ENCODE measurements at places on chromosomes 2 and 18.

- DNase-seq = no peak
Measured at GRCh38 chr2:207725873-207726578, 14.6 kb downstream of the CCNYL1 start.

- no peak for DNase-seq
Measured at GRCh38 chr2:178328037-178328436, 122.9 kb downstream of the PRKRA start.

DNA sequence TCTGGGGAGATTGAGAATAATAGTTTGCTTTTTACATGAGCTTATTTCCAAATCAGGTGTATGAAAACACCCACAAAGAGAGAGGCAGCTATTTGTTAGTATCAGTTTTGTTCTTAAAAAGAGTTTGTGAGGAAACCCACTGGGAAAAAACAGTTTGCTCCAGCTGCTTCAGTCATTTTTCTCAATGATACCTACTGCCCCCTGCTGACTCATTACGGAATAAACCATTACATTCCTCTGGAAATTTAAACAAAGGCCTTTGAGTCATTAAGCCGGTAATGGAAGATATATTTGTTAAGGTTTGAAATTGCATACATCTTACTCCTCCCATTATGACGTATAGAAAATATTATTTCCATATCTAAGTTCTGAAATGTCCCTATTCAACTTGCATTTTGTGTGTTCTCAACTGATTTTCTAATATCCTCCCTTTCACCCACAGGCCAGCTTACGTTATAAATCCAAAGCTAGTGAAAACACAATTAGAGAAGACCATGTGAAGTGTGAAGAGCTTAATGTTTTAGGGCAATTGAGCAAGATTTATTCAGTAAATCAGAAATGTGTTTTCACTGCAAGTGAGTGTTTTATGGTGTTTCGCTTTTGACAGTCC is 761.6 kb downstream of the DSC3 start:
- DNase-seq = no peak

DNA sequence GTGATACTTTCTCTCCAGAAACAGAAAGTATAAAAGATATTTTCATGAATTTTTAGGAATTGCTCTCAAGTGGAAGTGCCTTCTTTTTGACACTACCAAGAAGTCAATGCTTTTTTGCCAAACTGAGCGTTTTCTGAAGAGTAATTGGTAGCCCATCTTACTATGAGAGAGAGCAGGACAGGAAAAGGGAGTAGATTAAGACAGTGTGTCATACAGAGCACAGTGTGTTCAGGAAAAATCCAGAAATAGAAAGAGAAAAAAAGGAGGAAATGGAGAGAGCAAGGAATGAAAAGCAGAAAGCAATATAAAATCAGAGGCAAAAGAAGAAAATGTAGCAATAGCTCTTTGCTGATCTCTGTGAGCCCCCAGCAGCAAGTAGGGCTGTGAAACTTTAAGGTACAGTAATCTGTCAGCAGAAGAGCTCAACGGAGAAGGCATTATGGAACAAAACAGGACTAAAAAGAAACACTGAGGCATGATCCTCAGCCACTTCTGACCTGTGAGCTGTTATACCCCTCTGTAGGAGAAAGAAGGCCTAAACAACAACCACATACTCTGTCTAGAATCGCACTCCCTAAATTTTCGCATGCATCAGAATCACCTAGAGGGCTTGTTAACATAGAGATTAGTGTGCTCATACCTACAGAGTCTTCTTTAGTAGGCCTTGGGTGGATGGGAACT is 15.0 kb upstream of the PGAP1 start:
- no peak for DNase-seq

DNA sequence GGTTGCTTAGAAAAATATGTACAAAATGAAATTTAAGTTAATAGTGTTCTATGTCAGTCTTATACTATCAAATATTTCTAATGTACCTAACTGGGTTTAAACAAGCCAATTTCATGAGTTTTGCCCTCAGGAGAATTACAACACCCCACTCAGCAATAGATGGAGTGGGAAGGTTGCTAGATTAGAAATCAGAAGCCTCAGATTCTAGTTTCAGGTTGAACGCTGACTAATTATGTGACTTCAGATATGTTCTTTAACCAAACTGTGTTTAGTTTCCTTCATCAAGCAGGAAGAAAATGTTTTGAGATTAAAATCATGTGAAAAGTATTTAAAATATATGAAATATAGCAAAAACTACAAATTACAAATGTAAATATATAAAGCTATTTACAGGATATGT is 133.8 kb upstream of the KCNH7 start:
- DNase-seq = no peak

DNA sequence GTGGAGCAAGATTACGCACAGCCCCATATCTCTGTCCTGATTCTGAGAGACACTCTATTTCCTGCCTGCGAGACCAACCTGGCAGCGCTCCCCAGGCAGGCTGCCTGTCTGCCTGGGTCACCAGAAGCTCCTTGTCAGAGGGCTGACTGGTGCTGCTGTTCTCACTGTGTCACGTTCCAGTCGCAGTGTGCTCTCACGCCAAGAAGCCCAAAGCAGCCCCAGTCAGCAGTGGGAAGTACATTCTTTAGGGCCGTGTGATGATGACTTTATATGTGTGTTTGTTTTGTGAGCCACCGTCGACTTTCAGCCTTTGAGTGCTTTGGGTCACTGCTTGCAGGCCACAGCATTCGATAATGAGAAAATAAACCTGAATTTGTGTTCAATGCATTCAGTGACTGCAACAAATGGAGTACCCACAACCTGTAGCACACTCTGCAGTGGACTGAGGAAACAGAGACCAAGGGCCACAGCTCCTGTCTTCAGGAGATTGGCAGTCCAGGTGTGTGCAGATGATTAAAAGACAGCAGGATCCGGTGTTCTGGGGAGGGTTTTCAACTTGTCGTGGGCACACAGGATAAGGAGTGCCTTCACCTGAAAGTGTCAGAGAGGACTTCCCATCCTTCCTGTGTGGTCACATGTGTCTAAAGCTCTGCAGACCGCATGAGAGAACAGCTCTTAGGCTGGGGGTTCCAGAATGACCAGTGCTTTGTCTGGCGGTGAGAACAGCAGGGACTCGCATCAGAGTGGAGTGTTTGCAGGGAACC is 4.8 kb downstream of the TNFRSF11A start:
- DNase-seq = no peak

GRCh38 chr2:27887830-27888229 is 2.4 kb downstream of the RBKS start:
- no peak for DNase-seq

DNA sequence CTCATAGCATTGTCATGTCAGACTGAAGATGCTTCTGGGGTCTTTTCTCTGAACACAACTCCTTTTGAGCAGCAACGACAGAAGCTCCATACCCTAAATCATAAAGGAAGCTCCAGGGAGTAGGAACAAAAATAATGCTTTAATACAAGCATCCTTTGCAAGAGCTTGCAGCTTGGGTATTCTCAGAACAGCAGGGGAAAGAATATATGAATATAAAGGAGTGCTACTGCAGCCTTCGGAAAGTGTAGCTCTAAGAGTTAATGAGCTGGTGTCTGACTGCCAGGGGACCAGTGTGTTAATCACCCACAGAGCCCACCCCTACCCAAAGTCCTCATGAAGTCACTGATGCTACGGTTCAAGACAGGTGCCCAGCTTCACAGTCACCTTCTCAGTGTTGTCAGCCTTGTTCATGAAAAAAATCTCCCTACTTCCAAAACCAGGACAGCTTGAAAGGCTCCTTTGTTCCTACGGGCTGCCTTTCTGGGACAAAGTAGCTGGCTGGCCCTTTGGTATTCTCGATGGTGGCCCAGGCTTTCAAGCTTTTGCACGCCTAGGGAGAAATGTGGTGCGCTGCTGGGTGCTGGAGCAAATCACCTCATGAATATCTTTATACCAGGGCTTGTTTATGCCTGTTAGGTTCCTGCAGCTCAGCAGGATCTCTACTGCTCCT is 259.7 kb downstream of the CMPK2 start:
- no peak for DNase-seq

DNA sequence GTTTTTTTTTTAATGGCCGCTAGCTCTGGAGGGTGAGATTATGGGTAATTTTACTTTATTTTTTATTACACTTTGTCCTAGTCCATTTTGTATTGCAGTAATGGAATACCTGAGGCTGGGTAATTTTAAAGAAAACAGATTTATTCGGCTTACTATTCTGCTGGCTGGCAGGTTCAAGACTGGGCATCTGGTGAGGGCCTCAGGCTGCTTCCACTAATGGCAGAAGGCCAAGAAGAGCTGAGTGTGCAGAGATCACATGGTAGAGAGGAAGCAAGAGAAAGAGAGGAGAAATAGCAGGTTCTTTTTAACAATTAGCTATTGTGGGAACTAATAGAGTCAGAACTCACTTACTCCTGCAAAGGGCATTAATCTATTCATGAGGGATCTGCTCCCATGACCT is 52.4 kb upstream of the ARHGAP28 start:
- no peak for DNase-seq

- no peak for DNase-seq
Measured at GRCh38 chr2:49236316-49236715, 82.0 kb upstream of the FSHR start.

DNA sequence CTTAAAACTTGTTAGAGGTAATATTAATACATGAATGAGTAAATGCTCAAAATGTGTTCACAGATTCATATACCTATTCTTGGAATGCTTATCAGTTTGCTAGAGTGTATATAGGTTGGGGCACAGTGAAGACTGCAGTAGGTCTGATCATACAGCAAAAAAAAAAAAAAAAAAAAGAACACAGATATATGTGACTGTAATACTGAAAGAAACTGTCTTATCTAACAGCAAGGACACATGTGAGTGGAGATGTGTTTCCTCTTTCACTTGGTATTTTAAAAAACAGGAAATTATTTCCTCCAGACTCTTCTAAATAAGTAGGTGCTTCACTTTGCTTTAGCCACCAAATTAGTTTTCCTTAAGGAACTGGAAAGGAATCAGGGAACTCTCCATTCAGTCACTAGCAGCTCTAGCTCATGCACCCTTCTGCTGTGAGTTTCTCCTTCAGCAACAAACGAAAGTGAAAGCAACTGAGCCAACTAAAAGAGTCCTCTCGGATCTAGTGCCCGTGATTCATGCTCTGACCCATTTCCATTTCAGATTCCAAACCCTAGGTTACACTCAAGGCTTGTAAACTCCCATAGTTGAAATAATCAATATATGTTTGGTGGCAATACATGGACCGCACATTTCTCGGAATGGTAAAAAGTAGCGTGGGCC is 98.5 kb downstream of the DSEL start:
- DNase-seq = no peak

GRCh38 chr2:44358503-44358902 is 2.8 kb downstream of the PREPL start:
- DNase-seq = no peak

DNA sequence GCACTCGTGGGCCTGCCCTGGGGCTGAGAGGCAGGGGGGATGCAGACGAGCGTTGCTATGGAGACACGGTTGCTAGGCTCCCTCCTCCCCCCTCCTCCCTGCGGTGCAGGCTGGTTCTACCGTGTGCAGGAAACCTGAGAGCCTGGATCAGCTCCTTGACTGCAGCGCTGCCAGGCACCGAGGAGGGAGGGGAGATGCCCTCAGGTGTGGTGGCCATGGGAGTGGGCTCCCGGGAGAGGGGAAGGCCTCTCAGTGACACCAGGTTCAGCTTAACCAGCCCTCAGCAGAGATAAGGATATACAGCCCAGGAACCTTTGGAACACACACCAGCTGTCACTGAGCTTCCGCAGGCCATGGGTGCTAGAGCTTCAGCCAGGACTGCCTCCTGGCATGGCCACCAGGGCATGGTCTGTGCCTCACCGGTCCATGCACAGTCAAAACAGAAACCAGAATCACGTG is 124.4 kb upstream of the PXDN start:
- DNase-seq = no peak

GRCh38 chr2:14148216-14148615 is 484.3 kb upstream of the LRATD1 start:
- DNase-seq = no peak

- DNase-seq = no peak
Measured at GRCh38 chr2:58701688-58702301, 460.7 kb upstream of the FANCL start.

DNA sequence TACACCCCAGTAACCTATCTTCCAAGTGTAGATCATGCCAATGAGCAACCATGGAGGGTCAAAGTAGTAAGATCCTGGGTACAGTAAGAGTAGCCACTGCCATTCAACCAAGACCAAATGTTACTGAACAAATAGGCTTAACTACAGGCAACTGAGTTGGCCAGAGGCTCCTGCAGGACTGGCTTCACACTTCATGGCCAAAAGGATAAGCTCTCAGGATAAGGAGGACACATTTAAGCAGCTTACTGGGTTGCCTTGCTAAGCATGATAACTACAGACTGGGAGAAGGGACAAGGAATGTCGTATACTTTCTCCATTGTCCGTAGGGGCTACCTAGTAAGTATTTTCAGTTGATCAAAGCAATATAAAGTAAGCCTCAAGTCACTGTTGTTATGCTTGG is 174.7 kb downstream of the INO80D start:
- no peak for DNase-seq

DNA sequence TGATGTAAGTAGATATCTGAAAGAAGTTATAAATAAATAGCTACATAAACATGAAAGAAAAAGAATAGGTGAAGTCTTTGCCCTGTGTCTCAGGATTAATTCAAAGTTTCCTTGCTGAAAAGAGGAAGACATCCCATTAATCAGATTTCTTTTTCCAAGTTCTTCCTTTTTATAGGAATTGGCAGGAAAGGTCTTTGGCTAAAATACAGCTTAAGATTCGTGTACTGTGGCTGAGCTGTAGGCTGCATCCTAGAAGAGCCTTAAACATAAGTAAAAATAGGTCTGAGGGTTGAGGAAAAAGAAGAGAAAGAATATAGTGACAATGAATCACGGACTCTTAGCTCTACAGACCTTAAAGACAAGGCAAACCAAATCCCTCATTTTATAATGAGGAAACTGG is 579.9 kb downstream of the NRXN1 start:
- no peak for DNase-seq

DNA sequence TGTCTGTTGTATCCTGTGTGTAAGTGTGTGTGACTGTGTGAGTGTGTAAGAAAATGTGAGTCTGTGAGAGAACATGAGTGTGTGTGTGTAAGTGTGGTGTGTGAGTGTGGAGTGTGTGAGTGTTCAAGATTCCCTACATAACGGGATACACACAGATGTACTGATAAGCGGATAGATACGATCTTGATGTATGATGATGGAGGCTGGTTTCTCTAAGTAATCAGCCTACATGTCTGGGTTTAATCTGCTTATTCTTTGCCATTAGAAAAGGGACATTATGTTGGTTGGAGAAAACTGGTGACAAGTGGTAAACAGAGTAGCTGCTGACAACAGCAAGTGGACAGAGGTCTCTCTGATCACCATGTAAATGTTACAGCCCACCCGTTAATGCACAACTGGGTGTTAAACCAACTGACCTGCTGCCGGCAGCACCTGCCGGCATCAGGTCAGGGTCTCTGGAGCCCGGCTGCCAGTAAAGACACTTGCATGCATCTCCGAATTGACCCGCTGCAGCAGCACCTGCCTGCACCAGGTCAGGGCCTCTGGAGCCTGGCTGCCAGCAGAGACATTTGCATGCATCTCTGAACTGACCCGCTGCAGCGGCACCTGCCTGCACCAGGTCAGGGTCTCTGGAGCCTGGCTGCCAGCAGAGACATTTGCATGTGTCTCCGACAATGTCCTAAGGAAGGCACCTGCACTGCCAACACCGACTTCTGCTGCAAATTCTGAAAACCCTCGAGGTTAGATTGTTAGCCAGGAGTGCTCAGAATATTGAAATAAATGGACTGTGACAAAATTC is 87.5 kb downstream of the MBP start:
- DNase-seq = no peak

GRCh38 chr2:178315488-178315948 is 121.2 kb downstream of the OSBPL6 start:
- DNase-seq = no peak
